Naive B cell (primary cell): ENCODE measurements at places on chromosomes 4 and X.

- no peak for DNase-seq
Observed at GRCh38 chrX:25507801-25508200, 492.0 kb upstream of the ARX start.

- no peak for DNase-seq
Observed at GRCh38 chrX:150730719-150731118, 37.5 kb downstream of the MTMR1 start.

DNA sequence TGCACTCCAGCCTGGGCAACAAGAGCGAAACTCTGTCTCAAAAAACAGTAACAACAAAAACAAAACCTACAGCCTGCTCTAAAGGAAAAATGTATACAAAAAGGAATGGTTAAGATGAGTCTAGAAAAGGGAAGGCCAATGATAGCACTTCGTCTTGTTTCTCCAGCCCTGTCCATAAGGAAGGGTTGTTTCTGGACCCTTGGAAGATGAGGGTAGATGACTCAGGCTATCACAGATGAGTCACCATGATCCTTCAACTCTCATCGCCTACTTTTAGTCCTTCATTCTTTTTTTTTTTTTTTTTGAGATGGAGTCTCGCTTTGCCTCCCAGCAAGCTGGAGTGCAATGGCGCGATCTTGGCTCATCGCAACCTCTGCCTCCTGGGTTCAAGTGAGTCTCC is 8.8 kb downstream of the PLA2G12A start:
- no peak for DNase-seq

GRCh38 chr4:51907006-51907669 is 64.2 kb downstream of the DCUN1D4 start:
- DNase-seq: no peak

- no peak for DNase-seq
Observed at GRCh38 chr4:89245459-89245858, 62.1 kb downstream of the GPRIN3 start.
